Stimulated activated CD4-positive, alpha-beta T cell treated with anti-CD3 and anti-CD28 coated beads, Interleukin-2, amount 100 ng/mL, for 24 hours (primary cell): ENCODE measurements at places on chromosomes 6 and 20.

DNA sequence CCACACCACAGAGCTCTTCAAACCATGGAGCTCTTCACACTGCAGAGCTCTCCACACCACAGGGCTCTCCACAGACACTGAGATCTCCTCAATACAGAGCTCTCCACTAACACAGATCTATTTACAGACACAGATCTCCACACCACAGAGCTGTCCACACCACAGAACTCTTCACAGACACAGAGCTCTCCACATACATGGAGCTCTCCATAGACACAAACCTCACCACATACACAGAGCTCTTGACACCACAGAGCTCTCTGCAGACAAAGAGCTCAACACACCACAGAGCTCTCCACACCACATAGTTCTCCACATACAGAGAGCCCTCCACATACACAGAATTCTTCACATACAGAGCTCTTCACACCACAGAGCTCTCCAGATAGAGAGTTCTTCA, 53.0 kb downstream of the ERMARD start:
- DNase-seq: no peak

DNA sequence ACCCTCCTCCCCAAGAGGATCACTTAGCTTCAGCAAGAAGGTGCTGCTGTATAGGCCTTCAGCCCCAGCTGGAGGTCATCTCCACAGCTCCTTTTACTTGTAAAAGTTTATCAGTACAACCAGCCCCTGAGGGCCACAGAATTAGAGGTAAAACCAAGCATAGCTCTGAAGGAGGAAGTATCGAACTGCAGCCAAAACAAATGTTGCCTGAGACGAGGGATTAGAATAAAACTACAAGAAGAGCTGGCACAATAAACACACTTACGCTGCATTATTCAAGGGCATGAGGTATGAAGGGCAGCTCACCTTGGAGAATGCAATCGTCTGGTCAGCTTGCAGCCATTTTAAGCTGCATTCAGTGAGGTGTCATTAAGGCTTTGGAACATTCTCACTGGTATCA, 21.1 kb upstream of the FOXQ1 start:
- DNase-seq: no peak

GRCh38 chr6:113449051-113449450, 408.1 kb upstream of the MARCKS start:
- DNase-seq: no peak

GRCh38 chr6:161374971-161375873, 101.4 kb upstream of the AGPAT4 start:
- no peak for DNase-seq

DNA sequence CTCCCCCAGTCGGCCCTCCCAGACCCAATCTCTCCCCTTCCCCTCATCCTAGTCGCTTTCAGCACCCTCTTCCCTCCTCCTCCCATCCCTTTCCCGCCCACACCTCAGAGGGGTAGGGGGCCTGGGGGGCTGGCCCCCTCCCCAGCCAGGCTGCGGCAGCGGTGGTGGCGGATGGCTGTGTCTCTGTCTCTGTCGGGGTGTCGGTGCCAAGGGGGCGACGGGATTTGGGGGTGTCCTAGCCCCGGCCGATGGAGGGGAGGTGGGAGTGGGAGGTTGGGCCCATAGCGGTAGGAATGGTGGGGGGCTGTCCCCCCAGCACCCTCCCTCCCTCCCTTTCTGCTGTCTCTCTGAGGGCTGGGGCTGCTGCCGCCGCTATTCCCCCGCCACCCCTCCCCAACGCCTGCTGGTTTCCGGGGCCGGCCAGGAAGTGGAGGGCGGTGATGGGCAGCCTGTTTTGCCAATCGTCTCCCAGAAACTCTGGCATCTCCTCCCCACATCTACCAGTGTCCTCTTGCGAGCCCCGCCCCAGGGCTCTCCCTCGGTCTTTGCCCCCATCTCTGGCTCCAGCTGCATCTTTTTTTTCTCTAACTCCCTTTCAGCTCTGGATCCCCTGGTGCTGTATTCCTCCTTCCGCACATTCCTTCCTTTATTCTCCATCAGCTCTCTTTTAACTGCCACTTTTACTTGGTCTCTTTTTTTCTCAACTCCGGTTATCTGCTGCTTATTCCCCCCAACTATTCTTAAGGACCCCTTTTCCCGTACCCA, at the start of gene AGPAT1:
TSS of gene AGPAT1 (minus strand) at position 374 of the 765 bp plus-strand sequence. CDS start 4,588 bp downstream, outside the sequence.
- DNase-seq: peak; percentile 98

DNA sequence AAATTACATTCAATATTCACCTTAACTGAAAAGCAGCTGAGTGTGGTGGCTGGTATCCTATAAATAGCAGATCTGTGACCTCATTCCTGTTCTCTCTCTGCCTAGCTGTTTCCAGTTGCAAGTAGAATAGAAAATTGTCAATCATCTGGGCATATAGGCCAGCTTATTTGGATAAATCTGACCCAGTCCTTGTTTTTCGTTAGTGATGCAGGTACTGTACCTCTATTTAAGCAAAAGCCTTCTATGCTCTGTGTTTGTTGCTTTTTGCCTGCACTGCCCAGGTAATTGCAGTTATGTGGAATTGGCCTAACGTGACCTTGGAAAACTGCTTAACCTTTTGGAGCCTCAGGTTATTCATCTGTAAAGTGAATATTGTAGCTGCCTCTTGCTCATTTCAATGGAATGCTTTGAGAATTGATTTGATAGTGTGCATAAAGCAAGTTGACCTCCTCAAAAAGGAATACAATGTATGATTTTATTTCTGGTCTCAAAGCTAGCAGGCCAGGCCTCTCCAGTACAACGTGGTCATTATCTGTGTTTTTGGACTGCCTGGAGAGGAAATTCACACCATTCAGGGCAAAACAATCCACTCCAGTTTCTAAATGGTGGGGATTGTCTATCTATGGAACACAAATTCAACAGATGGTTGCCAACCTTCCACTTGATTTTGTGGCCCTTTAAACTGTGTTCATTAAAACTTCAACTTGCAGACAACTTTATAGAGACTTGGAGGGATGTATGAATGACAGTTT, 508.7 kb upstream of the CITED2 start:
- DNase-seq: no peak

- no peak for DNase-seq
These were observed 9.3 kb downstream of the DUSP15 start for GRCh38 chr20:31861135-31861384.

DNA sequence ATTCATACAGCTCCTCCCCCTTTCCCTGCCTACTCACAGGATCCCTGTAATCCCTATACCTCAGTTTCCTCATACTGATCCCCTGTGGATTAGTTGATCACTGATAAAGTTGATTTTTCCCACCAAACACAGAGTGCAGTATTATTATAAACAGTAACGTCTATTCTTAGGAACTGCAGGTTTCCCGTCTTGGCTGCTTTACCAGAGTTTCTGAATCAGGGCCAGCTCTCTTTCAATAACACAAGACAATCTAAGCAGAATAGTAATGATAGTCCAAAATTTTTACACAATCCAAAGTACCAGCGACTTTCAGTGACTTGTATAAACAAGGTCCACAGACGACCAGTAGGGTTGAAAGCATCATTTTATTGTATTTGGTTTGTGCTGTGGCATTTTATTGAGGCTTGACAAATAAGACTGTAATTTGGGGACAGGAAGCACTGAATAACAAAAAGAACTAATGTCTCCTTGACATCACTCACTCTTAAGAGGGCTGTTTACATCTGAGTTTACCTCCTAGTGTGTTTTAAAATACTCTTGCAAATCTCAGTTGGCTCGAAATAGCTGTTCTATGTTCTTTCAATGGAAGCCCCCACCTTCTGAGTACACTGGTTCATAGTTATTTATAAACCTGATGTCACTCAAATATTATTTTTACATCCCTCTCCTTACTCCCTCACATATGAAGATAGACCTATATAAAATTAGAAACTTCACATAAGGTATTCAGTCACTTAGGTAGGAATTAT, 6.1 kb upstream of the JARID2 start:
- DNase-seq: no peak

GRCh38 chr6:43877036-43877435, 107.0 kb downstream of the VEGFA start:
- DNase-seq: no peak

DNA sequence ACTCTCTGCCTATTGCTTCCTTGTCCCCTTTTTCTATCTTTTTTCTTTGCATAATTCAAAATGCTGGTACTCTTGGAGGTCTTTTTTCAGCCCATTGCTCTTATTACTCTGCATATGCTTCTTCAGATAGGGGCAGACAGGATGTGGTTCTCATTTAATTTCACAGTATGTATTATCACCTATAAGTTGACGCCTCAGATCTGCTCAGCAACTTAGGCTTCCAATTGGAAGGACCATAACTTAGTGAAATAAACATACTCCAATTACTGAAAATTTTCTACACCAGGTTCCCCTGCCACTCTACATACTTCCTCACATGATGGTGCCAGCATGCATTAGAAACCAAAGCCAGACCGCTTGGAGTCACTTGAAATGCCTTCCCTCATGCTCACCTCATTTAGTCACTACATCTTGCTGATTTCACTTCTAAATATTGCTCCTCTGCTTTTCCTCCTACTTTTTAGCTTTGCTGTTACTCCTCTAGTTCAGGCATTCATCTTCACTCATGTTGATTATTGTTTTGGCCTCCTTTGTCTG, 34.5 kb upstream of the AHI1 start:
- no peak for DNase-seq

DNA sequence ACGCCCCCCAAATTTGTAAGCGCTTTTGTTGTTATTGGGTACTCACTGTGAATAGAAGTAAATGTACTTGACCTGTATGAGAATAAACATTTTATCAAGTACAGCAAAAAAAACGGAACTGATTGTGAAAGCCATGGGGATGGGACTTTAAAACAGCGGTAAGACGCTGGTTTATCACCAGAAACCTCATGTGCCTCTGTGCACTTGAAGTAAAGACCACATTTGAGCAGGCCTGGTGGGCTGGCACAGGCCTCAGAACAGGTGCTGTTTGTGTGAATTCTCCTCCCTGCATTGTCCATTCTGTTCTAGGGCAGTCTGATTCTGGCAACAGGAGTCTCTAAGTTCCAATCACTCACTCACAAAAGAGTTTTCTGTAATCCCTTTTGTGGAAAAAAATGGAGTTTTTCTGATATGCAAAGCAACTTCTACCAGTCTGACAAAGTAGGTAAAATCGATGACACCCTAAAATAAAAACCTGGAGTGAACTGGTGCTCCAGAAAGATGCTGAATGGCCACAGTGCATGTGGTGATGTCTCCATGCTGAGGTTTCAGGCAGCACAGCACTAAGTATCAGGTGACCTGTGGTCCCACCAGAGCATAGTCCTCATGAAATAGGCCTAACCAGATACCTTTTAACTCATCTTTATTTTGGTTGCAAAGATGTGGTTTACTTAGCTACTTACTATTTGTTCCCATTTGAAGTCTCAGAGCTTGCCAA, 53.9 kb downstream of the STX7 start:
- no peak for DNase-seq

GRCh38 chr6:6695625-6696276, 107.2 kb downstream of the LY86 start:
- no peak for DNase-seq

- DNase-seq: no peak
These were observed 374.8 kb downstream of the LMBRD1 start for GRCh38 chr6:69422020-69422419.

DNA sequence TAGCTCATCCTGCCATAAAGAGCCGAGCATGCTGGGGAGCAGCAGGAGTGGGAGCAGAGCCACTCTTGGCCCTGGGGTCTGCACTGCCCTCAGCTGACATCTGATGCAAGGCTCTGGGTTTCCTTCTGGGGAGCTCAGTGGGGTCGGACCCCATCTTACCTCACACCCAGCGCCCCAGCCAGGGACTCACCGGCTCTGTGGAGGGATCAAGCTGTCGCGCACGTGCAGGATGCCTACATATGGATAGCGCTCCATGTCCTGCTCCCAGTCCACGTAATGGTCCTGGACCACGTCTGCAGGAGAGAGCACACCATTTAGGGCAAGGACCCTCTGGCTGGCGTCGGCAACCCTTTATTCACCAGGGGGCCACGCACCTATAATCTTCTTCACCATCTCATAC, 12.2 kb downstream of the LEMD2 start:
- no peak for DNase-seq

DNA sequence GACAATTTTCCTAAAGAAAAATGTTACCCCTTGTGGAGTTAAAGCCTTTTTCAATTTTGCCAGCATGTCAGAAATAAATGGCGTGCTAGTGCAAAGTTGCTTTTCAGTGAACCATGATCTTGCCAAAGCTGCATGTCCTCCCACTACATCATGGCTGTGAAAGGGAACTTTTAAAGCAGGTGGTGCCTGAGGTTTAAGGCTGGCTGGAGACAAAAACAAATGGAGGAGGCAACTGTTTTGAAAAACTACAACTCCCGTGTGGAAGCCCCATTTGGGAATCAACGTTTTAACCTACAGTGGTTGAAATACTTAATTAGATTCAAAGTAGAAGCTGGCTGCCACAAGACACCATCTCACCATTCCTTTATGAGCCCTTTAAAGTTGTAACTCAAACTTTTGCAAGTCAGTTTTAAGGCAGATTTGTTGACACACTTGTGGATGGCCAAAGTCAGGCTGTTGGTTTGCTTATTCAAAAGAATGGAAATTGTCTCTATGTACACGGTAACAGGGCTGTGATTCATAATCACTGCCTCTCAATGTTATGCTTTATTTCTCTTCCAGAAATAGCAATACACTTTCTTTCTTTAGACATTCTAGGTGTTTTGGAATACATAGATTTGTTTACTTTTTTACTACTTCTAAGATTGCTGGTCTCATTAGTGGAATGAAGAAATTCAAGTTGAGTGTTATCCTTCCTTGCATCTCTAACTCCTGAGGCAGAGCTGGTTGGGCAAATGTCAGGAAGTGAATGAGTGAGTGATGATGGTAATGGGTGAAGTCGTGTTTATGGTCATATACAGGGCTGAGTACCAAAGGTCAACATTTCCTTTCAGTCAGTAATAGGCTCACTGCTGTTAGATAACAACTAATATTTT, 196.4 kb upstream of the GMDS start:
- DNase-seq: no peak

DNA sequence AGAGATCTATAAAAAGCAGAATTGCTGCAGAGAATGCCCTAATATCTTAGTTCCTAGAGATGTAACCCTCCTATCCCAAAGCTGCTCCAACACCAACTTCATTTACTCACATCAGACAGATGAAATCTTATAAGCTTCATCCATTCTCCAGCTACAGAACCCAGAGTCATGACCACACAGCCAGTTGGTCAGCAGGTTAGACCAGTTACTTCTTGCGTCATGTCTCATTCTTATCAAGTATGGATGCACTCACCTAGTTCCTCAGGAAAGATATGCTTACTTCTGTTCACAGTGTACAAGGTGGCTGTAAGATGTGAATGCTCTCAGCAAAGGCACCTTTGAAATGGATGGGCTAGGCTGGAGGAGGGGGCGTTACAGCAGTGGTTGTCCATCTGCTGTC, 47.9 kb upstream of the ISM1 start:
- no peak for DNase-seq

- DNase-seq: no peak
These were observed 473.5 kb upstream of the SPTLC3 start for GRCh38 chr20:12535316-12535715.

DNA sequence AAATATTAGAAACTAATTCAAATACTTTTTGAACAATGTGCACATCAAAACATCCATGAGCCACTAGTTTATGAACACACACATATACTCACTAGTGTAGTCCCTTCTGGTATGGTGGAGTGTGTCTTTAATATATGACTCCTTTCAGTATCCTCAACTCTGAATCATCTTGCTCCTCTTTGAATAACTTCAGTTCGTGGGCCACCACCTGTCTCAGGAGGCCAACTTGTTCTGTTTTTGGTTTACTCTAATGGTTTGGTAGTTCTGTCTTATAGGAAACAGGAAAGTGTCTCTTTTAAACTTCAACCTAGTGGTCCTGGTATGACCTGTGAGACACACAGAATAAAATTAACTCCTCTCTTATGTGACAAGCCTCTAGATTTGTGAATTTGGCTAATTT, 55.6 kb downstream of the ZNF292 start:
- DNase-seq: no peak
